Gastrocnemius medialis (tissue), 4 donors: ENCODE measurements at places on chromosomes 1 and 21. TPM values are rescaled to one million over a fixed set of nuclear protein-coding genes. Genes with fewer than 3 reads are reported as not detected.

- no peak for DNase-seq
Observed at GRCh38 chr1:158324395-158324794, 6.9 kb downstream of the CD1B start.

The TIE1 gene
- total RNA-seq: 21.8 TPM

The SLC45A1 gene
- 2.9 TPM for total RNA-seq

GRCh38 chr1:45723248-45723930 is 27.1 kb downstream of the IPP start:
- DNase-seq: no peak

DNA sequence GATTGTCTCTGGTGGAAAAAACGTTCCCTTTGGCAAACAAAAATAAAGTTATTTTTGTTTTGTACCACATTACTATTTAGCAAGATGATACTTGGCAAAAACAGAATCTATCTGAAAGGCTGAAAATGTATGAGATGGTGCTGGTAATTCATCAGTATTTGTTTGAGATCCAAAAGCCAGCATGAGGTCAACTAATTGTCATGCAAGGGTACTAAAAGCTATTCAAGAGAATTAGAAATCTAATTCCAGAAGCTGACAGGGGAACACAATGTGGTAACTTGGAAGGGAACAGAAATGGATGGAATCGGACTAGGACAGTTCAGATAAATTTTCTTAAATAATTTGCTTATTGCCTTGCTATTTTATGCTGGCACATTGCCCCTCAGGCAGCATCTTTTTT is 263.8 kb downstream of the KCNT2 start:
- no peak for DNase-seq

- no peak for DNase-seq
Observed at GRCh38 chr1:110538075-110538474, 19.1 kb upstream of the KCNA10 start.

The MTARC1 gene
- total RNA-seq: 1.3 TPM

- no peak for DNase-seq
Observed at GRCh38 chr1:7002728-7003127, 217.5 kb downstream of the CAMTA1 start.

GRCh38 chr1:216960716-216961115 is 237.5 kb upstream of the ESRRG start:
- DNase-seq: no peak

DNA sequence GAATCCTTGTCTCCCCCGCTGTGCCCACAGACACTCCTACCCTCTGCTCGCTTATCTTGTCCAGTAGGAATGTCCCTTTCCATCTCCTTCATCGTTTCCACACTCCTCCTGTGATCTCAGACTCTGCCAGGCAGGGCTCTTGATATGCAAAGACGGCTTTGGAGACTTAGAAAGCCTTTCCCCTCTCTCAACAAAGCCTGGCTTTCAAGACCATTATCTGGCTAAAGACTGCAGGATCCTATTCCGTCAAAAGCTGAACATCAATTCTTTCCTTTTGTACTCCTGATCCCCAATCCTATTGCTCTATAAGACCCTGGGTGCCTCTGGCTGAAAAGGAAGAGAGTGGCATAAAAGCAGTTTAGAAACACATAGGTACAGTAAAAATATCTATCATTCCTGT is 63.9 kb downstream of the SDC3 start:
- no peak for DNase-seq

- DNase-seq: no peak
Observed at GRCh38 chr1:34758751-34759150, 789 bp upstream of the GJB4 start.

The TMEM9 gene
- total RNA-seq: 13.4 TPM

GRCh38 chr1:200673952-200674823 is 4.5 kb upstream of the DDX59 start:
- DNase-seq: no peak

- DNase-seq: no peak
Observed at GRCh38 chr1:225415307-225415706, 12.5 kb downstream of the LBR start.

GRCh38 chr1:9121496-9122409 is 7.1 kb downstream of the GPR157 start:
- no peak for DNase-seq

DNA sequence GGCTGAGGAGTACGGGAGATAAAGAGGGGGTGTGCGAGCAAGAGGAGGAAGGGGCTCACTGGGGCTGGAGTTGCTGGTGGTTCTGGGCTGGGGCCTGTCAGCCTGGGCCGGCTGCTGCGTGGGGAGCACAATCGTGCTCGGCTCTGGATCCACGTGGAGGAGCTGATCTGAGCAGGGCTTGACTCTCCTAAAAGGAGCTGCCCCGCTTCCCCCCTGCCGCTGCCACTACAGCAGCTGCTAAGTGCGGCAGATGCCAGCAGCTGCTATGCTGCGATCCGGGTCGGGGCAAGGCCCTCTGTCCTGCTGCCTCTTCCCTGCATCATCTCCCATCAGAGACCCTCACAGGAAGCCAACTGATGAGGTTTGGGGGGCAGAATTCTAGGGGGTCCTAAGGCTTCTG is 165.9 kb downstream of the PCBP3 start:
- DNase-seq: no peak

GRCh38 chr1:55716610-55717009 is 501.4 kb upstream of the USP24 start:
- DNase-seq: no peak

DNA sequence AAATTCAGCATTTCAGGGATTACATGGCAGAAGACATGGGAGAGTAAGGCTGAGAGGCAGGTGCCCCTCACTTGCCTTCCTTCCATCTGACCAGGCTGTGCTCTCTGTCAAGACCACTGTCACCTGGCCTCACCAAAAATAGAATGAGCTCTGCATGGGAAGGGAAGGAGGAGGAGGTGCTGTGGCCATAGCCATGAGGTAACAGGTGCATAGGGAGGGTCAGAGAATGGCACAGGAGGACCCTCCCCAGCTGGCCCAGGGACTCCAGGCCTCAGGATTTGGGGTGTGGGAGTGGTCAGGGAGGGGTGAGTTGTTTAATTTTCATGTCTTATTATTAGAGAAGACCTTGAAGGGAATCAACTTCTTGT is 192.3 kb downstream of the FCRL5 start:
- no peak for DNase-seq

The TMEM125 gene
- not detected for total RNA-seq

The KIF26B gene
- 0.10 TPM for total RNA-seq

The DPYD gene
- 4.6 TPM for total RNA-seq

GRCh38 chr1:207836591-207837347 is 74.2 kb downstream of the CD34 start:
- DNase-seq: no peak

GRCh38 chr1:164764333-164764732 is 205.3 kb downstream of the PBX1 start:
- DNase-seq: no peak

- no peak for DNase-seq
Observed at GRCh38 chr1:75520862-75521475, 89.9 kb downstream of the SLC44A5 start.

The PRAMEF17 gene
- not detected for total RNA-seq

The AK4 gene
- total RNA-seq: 2.6 TPM

- DNase-seq: no peak
Observed at GRCh38 chr1:35229587-35230360, 36.8 kb upstream of the SFPQ start.

- no peak for DNase-seq
Observed at GRCh38 chr1:213120386-213120785, 69.3 kb downstream of the RPS6KC1 start.

The GBP7 gene
- not detected for total RNA-seq

- no peak for DNase-seq
Observed at GRCh38 chr1:153801028-153801625, 25.9 kb downstream of the SLC27A3 start.

DNA sequence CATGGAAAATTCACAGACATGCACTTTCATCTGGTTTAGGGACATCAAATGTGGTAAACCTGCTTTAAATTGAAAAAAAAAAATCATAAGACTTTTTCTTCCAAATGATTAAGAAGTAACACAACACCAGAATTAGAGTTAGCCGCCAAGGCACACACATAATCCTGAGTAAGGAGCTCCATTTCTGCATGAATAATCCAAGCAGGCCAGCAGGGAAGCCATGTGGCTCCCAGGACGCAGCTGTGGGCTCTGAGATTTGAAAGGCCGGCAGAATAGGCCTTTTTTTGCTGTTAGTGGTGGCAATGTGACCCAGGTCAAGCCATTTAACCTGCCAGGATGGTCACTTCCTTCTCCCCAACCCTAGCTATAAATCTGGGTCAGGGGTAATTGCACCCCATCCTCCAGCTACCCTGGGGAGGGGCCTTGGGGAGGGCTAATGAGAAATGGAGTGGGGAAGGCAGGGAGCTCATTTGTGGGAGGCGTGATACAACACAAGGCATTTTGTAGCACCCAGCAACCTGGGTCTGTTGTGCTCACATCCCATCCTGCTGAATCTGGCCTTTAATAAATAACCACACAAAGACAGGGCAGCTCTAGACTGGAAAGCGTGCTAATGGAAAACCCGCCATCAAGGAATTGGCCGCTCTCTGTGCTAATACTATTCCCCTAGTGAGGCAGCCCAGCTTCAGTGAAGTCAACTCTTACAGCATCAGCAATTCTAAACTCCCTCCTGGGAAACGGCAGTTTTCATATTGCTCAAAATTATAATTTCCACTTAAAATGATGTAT is 178.5 kb downstream of the RHOU start:
- no peak for DNase-seq

GRCh38 chr1:86085741-86086409 is 70.7 kb downstream of the COL24A1 start:
- DNase-seq: no peak

DNA sequence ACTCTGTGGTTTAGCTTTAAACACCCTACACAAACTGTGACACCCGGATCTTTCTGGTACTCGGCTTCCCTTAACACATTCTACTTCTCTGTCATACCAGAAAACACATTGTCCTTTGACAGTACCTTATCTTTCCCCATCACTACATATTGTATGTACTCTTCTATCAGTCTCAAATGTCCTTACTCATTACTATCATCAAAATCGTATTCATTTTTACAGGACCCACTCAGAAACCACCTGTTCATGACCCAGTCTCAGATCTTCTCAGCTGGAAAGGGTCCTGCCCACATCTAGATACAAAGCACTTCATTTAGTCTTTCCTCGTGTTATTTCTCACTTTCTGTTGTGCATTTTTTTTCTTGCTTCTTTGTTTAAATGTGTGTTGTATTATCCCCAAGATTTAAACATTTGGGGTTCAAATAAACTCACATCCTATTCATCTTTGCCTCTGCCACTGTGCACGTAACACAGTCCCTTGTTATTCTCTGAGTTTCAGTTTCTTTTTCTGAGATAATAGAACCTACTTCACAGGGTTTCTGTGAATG is 27.7 kb downstream of the CD34 start:
- DNase-seq: no peak

DNA sequence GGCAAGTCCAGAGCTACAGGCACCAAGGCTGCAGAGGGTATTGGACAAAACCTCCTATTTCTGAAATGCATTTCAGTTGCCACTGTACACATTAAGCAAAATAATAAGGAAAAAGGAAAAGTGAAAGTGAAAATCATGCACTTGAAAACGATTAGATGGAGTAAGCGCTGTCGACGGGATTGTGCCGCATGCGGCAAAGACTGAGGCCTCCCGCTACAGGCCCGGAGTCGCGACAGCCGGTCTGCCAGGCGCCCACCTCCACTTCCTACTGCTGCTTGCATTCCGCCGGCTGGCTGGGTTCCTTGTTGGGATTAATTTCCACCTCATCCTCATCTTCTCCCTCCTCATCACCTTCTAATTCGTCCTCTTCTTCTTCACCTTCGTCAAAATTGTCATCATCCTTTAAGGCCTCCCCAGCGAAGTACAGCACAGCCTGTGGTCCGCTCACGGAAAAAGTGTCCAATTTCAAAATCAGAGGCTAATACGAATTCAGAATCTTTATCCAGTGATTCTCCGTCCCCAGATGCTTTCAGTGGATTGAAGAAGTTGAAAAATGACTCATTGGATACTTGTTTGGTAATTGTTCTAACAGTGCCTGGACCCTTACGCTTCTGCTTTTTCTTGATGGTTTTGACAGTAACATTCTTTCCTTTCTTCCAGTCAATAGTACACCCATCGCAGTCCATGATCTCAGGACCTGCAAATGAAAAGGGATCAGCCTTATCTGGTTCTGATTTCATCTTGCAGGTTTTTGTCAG is 38.0 kb downstream of the CD58 start:
- DNase-seq: no peak

GRCh38 chr1:4563586-4563985 is 90.8 kb upstream of the AJAP1 start:
- no peak for DNase-seq

DNA sequence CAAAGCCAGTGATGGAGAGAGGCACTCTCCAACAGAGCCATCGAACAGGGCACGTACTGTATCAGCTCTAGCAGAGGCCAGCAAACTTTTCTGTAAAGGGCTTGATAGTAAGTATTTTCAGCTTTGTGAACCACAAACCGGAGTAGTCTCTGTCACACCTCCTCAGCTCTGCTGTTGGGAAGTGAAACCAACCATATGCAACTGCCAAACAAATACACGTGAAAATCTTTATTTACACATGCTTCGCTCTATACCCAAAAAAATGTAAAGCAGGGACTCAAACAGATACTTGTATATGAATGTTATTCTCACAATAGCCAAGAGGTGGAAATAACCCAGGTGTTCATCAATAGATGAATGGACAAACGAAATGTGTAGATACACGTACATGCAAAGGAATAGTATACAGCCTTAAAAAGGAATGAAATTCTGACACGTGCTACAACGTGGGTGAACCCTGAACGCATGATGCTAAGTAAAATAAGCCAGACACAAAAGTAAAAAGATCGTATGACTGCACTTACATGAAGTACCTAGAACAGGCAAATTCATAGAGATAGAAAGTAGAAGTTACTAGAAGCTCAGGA is 39.0 kb downstream of the SETD4 start:
- DNase-seq: no peak

The AGT gene
- total RNA-seq: 49.6 TPM

DNA sequence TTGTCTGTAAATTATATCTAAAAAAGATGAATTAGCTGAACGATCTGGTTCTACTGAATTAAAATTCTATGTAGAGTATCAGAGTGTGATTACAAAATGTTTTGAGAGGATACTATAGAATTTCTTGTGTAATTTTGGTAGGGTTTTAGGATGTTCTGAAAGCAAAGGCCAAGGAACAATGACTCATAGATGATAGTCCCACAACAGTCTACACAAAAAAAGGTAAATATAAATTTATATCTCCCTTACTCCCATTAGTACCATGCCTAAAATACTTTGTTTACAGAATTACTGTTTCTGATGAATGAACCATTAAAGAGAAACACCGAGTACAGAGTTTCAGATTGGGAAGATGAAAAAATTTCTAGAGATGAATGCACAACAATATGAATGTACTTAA is 9.5 kb downstream of the EDEM3 start:
- DNase-seq: no peak

The PTAFR gene
- total RNA-seq: 1.5 TPM
